Activated CD8-positive, alpha-beta memory T cell treated with anti-CD3 and anti-CD28 coated beads, Interleukin-2, amount 50 U/mL, for 48 hours (primary cell): ENCODE measurements at places on chromosomes 5 and 9.

- peak; percentile 52 for DNase-seq
Observed at GRCh38 chr9:120846251-120846889, 3.6 kb upstream of the PSMD5 start.

GRCh38 chr5:168747987-168748777, 169.0 kb upstream of the PANK3 start:
- peak; percentile 79 for DNase-seq

DNA sequence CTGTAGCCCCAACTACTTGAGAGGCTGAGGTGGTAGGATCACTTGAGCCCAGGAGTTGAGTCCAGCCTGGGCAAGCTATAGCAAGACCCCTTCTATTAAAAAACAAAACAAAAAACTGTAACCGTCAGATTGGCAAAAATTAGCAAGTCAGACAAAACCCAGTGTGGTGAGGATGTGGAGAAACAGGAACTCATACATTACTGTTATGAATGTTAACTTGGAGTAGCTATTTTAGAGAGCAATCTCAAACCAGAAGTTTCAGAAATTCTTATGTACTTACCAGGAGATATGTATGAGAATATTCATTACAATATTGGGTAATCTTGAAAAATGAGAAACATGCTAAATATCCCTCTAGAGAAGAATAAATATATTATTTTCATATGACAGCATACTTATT, 120.3 kb downstream of the INVS start:
- DNase-seq = no peak

GRCh38 chr5:61767231-61768080, 435.4 kb downstream of the ZSWIM6 start:
- no peak for DNase-seq

- DNase-seq = no peak
Observed at GRCh38 chr5:75672616-75673015, 44.6 kb downstream of the POC5 start.

GRCh38 chr9:121596515-121596914, 54.9 kb upstream of the DAB2IP start:
- no peak for DNase-seq

DNA sequence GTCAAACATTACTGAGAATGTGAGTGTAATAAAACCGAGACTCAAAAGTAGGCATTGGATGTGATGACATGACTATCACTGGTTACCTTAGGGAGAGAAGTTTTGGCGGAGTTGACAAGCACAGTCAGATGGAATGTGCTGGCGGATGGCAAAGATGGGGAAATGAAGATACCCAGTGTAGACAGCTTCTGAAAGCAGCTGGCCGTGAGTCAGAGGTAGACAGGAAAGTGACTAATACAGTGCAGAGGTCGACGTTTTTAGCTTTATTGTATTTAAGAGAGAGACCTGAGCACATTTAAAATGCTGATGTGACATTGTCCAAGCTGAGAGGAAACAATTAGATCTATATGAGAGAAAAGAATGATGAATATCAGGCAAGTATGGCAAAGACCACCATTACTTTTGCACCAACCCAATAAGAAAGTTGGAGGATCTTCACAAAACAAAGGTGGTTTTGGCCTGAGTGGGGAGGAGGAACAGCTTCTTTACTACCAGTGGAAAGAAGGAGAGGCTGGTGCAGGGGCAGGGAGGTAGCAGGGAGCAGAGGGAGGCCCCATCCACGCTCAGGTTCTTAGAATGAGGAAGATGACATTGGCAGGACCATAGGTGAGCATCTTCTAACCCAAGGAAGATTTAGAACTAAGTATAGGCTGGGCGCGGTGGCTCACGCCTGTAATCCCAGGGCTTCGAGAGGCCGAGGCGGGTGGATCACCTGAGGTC, 36.7 kb upstream of the KCNIP1 start:
- no peak for DNase-seq

DNA sequence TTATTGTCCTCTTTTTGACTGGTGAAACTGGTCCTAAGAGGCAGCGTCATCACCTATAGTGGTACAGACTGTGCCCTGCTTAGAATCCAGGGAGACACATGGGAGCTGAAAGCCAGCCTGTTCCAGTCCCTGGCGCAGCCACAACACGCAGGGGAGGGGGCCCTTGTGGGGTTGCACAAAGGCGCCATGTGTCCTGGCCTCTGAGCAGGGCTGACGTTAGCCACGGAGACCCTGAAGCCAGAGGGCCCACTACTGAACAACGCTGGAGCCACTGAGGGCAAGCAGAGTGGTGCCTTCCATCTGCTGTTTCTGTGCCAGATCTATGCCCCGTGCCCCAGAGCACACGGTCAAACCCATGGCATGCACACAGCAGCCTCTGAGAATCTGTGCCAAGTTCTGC, 147.3 kb downstream of the ACTL7B start:
- DNase-seq = no peak

DNA sequence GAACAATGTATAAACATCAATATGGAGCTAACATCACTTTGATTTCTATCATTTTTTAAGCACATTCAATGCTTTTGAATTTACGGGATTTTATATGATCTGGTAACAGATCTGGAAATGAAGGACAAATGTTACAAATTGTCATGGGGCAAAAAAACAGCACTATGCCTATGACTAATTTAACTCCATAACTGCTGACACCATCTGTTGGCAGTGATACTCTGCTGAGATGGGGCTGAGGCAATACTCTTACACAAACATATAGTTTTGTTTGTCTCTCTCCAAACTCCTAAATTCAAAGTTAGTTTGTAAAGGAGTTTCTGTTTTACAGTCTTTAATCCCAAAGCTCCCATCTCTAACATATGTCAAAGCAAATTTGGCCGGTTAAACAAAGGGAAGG, 132.5 kb upstream of the FER start:
- no peak for DNase-seq

GRCh38 chr9:77752554-77752953, 104.4 kb upstream of the GNA14 start:
- no peak for DNase-seq
